Activated T-cell treated with anti-CD3 and anti-CD28 coated beads, Interleukin-2, amount 50 U/mL, for 72 hours (primary cell): ENCODE measurements at places on chromosomes 2 and 18.

DNA sequence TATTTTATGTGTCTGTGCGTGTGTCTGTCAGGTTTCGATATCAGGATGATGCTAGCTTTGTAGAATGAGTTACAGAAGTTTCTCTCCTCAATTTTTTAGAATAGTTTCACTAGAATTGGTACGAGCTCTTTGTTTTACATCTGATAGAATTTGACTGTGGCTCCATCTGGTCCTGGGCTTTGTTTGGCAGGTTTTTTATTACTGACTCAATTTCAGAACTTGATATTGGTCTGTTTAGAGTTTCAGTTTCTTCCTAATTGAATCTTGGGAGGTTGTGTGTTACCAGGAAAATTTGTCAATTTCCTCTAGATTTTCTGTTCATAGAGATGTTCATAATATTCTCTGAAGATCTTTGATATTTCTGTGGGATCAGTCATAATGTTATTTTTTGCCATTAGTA is 289.4 kb upstream of the COL3A1 start:
- DNase-seq: no peak

DNA sequence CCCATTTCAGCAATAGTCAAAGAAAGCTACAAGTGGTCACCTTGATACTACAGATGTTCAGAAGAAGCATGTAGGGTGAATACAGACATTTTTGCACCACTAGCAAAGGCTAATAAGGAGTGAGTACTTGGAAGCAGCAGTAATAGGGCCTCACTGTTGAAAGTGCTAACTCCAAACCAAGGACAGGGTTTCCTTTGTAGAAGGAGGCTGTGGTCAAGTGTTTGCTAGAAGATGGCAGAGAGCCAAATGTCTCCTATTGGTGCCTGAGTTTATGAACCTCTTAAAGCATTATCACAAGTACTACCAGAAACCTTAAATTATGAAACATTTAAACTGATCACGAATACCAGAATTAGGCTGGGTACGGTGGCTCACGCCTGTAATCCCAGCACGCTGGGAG is 308.1 kb downstream of the ZEB2 start:
- DNase-seq: no peak

GRCh38 chr18:36601316-36601715 is 227.5 kb downstream of the TPGS2 start:
- no peak for DNase-seq

- DNase-seq: no peak
These were observed 268.0 kb downstream of the NR4A2 start for GRCh38 chr2:156064540-156064939.

GRCh38 chr2:102585847-102586404 is 33.4 kb upstream of the SLC9A2 start:
- no peak for DNase-seq

- no peak for DNase-seq
These were observed 26.6 kb upstream of the MREG start for GRCh38 chr2:216039918-216040317.

- no peak for DNase-seq
These were observed 28.7 kb upstream of the ROCK2 start for GRCh38 chr2:11373096-11373495.

GRCh38 chr18:21433436-21433835 is 167.1 kb downstream of the ESCO1 start:
- no peak for DNase-seq
